ENCODE measurements at places on chromosomes 16 and 17. TPM values are rescaled to one million over a fixed set of nuclear protein-coding genes. Genes with fewer than 3 reads are reported as not detected.

The CHST5 gene
- 0.11 TPM for total RNA-seq

The SOX9 gene
- total RNA-seq: 1.2 TPM

The PIK3R5 gene
- total RNA-seq: 1.4 TPM

The FBXO39 gene
- not detected for total RNA-seq

The HLF gene
- 0.44 TPM for total RNA-seq

The SSTR5 gene
- 0.22 TPM for total RNA-seq

The CIAO3 gene
- 26.4 TPM for total RNA-seq

The GRB7 gene
- total RNA-seq: 50.6 TPM

The KRTAP9-2 gene
- total RNA-seq: not detected

The SEPHS2 gene
- total RNA-seq: 52.6 TPM

The PPP1R9B gene
- total RNA-seq: 23.0 TPM

The SLX1B gene
- total RNA-seq: 82.1 TPM

The TERB1 gene
- not detected for total RNA-seq

The C16orf89 gene
- total RNA-seq: 2.0 TPM

The ACSM5 gene
- not detected for total RNA-seq

The TCAP gene
- total RNA-seq: 2.5 TPM

The MYL4 gene
- 0.26 TPM for total RNA-seq

The DOC2B gene
- 1.9 TPM for total RNA-seq

The SOX8 gene
- total RNA-seq: 8.9 TPM

The LYZL6 gene
- not detected for total RNA-seq

The PSME3 gene
- 205 TPM for total RNA-seq

The SGCA gene
- 0.24 TPM for total RNA-seq

The ZNF207 gene
- total RNA-seq: 283 TPM

The CES1 gene
- not detected for total RNA-seq

The AKTIP gene
- total RNA-seq: 26.2 TPM

The KRTAP17-1 gene
- total RNA-seq: not detected

The CCL14 gene
- not detected for total RNA-seq

The C1QTNF1 gene
- 0.96 TPM for total RNA-seq

The CLDN7 gene
- 174 TPM for total RNA-seq

The MMD gene
- total RNA-seq: 24.2 TPM

The CSH1 gene
- not detected for total RNA-seq

The ALOXE3 gene
- 0.42 TPM for total RNA-seq

The HEATR9 gene
- total RNA-seq: not detected

The TBX4 gene
- total RNA-seq: not detected

The MT1A gene
- not detected for total RNA-seq

The KRT37 gene
- total RNA-seq: not detected

The RHOT1 gene
- total RNA-seq: 24.4 TPM

The ZNF597 gene
- 3.4 TPM for total RNA-seq

The MMP15 gene
- 32.9 TPM for total RNA-seq

The KRTAP2-3 gene
- total RNA-seq: not detected

The INCA1 gene
- 1.5 TPM for total RNA-seq
